ENCODE measurements at places on chromosomes 7 and 10.

DNA sequence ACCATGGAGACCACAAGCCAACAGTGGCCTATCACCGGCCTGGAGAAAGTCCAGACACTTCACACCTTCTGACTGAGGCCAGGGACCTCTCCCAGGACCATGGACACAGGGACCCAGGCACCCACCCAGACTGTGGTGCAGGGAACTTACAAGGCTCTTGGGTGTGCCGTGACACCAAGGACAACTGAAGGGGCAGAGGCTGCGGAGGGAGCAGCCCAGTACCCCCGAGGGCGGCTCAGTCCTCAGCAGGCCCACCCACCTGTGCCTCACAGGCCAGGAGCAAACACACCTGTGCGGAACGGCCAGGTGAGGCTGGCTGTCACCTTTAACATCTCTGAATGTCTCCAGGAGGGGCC lies 182.3 kb downstream of the MAD1L1 start:
- DNase-seq = no peak

GRCh38 chr7:30705596-30705995 lies 23.3 kb upstream of the CRHR2 start:
- DNase-seq = no peak

GRCh38 chr10:108970016-108970415 lies 953.3 kb downstream of the XPNPEP1 start:
- no peak for DNase-seq

DNA sequence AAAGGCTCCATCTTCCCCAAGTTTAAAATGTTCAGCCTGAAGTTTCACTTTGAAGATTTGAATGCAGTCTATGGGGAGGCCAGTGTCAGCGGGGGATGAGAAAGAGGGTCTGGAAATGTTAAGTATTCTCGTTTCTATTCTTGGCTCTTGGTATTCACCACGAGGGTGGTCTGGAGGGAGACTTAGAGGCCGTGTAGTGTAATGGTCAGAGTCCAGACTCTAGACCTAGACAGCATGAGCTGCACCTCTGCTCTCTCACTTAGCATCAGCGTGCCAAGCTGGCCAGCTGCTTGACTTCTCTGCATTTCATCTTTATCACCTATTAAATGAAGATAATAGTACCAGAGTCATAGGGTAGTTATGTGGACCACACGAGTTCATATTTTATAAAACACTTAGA lies 57.9 kb downstream of the MKX start:
- DNase-seq = no peak

GRCh38 chr10:88995156-88995876 lies 4.7 kb downstream of the FAS start:
- DNase-seq = no peak

GRCh38 chr10:102835007-102835482 lies 2.2 kb downstream of the CYP17A1 start:
- DNase-seq = no peak

- no peak for DNase-seq
Measured at GRCh38 chr10:114094795-114095194, 51.1 kb downstream of the ADRB1 start.

DNA sequence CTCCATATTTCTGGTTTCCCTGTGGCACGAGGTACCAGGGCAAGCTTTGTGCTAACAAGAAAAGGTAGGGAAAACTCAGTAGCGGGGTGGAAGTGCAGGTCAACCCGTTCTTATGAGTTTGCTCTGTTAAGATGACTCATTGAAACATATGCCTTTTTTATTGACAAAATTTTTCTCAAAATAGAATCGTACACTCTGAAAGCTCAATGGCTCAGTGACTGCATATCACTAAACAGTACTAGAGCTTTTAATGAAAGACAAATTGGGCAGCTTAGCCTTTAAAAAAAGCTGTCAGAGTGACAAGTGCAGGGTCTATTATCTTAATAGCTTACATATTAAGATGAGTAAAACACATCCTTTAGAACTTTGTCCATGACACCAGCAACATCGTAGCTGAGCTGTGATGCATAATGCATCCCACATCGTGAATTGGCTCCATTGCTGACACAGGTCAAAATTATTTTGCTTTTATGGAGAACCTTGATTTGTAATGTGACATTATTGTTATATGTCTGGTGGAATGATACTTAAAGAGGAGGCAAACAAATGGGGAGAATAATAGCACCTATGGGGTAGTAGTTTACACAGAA lies 264.4 kb downstream of the ETV1 start:
- DNase-seq = no peak

DNA sequence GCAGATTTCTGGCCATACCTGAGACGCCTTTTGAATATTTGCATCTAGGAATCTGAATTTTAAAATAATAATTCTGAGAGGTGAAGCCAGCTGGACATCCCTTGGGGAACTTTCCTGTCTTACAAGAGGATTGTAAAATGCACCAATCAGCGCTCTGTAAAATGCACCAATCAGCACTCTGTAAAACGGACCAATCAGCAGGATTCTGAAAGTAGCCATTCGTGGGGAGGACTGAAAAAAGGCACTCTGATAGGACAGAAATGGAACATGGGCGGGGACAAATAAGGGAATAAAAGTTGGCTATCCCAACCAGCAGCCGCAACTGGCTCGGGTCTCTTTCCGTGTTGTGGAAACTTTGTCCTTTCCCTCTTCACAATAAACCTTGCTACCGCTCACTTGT lies 9.9 kb downstream of the PPIF start:
- no peak for DNase-seq

DNA sequence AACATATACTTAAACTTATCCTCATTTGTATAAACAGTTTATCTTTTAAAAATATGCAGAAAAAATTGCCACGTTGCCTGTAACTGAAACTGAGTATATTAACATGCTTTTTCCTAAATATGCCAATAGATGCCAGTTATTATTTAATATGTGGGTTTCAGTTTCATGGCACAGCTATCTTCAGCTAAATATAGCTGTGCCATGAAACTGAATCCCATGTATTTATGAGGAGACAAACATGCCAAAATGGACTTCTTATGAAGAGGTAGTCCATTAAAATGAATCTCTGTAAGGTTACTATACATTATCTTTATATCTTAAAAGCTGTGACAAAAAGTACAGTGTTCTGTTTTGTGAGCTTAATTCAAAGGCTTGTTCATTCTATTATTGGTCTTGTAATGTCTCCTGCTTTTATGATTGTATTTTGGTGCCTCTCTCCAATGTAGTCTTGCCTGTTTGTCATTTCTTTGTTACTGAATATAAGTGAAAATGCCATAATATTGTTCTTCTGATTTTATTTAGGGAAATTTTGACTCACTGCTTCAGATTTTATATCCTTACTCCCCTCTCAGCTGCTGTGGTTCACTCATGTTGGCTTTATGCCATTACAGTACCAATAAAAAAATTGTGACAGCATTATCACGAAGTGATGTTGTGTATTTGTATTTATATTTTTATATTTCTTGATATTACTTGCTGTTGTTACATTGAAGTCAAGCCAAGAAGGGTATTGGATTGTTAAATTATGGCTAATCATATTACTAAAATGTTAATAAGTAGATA lies 34.3 kb upstream of the CACNA2D1 start:
- DNase-seq = no peak

DNA sequence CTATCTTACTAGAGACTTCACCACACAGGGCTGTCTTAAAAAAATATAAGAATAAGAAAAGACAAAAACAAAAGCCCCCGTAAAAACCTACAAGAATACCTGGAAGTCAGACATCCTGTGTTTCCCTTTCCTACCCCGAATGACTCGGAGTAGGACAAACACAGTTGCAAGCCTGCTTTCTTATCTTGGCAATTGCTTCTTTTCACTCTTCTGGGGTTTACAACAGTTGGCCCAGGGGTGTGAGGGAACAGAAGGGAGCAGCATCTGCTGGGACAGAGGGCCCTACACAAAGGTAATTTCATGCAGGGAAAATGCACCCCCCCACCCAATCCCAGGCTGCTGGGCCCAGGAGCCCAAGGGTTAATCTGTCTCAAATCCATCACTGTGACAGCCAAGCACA lies 220.6 kb downstream of the ARHGAP12 start:
- DNase-seq = no peak

DNA sequence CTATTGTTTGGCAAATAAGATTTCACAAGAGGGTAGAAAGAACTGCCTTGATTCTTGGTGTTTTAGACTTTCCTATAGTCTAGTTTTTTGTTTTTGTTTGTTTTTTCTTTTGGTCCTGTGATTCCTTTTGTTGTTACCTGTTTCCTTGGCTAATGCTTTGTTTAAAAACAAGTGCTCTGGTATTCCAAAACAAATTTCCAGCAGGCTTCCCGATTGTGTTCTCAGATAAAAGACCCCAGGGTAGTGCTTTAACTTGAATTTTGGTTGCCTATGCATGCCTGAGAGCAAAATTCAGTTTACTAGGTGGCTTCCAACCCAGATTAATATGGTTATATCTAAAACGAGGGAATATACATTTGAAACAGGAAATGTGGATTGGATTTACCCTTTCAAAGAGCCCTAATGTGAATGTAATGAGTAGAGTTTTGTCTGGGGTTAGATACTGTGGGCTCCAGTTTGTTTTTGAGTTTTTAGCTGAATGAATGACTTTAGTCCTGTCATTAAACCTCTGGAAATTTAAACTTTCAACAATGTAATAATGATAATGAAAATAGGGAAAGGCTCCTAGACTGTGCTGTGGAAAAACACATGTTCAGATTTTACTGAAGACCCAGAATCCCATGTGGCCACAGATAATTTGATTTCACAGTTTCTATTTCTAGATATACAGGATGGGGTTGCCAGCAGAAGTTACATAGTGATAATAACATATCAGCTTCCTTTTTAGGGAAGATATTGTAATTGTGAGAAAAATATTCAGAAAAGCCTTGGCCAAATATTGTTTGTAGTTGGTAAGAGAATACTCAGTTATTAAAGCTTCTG lies 23.9 kb downstream of the AUTS2 start:
- DNase-seq = no peak

DNA sequence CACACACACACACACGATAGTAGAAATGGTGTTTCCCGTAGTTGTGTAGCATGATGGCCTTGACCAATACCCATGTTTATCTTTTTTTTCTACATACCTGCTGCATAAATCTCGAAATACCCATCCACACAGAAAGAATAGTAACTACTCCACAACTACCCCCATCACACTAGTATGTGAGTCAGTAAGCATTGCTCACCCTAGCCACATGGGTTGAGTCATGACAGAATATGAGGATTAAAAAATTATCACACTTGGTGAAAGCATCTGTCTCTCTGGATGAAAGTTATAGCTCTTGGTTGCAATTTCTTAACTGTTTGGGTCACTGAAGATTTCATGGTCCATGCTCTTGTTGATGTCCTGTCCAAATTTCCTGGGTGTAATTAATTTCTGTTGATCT lies 103.4 kb upstream of the MDFIC start:
- DNase-seq = peak; percentile 51

- DNase-seq = peak; percentile 18
Measured at GRCh38 chr10:116815641-116816415, 33.5 kb upstream of the ENO4 start.

- no peak for DNase-seq
Measured at GRCh38 chr10:122350893-122351292, 23.6 kb upstream of the PLEKHA1 start.

DNA sequence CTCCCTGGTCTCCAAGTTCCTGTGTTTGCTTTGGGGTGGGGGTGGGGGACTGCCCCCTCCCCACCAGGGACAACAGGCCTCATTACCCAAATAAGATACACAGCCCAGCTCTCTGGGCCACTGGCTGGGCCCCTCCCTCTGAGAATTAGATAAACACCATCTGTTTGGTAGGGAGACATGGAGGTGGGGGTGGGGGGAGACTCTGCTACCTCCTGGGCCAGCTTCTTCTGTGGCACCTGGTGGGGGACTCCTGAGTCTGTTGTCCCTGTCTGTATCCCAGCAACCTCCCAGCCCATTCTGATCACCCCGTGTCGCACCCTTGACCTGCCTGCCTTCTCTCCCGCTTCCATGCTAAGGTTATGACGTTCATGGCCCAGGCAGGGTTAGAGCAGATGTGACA lies 5.8 kb downstream of the MLXIPL start:
- no peak for DNase-seq

GRCh38 chr10:133306941-133307379 lies 1.7 kb downstream of the TUBGCP2 start:
- no peak for DNase-seq

GRCh38 chr7:1670894-1671593 lies 967 bp downstream of the ELFN1 start:
- DNase-seq = no peak

GRCh38 chr7:25553580-25554291 lies 325.4 kb upstream of the NPVF start:
- DNase-seq = no peak

DNA sequence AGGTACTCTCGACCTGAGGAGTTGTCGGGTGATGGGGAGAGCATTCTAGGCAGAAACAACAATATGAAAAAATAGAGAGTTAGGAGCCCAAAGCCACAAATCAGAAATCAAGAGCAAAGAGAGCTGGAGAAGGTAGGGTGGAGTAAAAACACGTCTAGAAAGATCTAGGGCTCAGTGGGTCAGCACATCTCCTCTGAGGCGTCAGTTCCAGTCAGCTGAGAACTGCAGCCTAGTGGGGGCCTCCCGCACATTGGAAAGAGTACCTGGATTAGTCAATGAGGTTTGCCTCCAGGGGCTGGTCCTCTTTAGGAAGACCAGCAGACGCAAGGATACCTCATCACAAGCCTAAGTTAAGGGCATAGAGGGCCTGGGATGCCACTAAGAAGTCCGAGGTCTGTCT lies 113.2 kb upstream of the LANCL2 start:
- no peak for DNase-seq

DNA sequence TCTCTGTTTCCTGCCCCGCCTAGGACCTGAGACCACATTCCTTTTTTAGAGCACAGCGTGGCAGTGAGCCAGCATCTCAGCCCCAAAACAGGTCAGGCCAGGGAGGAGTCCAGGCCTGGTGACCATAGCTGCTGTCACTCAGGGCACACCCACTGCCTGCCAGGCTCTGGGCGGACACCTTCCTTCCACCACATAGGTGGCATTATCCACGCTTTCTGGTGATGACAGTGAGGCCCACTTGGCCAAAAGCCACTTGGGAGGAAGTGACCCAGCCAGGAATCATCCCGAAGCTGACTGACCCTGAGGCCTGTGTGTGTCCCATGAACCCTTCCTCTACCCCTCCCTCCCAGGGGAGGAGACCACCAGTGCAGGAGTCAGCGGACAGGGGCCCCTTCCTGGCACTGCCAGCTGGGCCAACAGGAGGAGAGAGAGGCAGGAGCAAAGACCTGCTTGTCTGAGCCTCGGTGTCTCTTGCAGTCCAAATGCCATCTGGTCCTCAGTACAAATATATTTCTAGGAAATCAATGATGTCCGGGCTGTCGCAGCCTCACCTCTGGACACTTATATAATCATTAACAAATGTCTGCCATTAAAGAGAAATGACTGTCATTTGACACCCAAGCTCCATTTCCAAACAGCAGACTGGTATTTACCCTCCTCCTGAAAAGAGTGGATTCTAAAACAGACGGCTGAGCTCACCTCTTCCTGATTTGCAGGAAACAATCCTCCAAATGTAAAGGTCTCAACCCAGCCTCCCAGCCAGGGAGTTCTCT lies 63.0 kb downstream of the ABRAXAS2 start:
- DNase-seq = no peak

Data from skeletal muscle cell (primary cell).